ENCODE measurements at places on chromosomes 12 and 14.

GRCh38 chr12:113061061-113061694 lies 4.6 kb downstream of the DTX1 start:
- no peak for DNase-seq

GRCh38 chr12:3177778-3178425 lies 100.7 kb downstream of the TSPAN9 start:
- no peak for DNase-seq

DNA sequence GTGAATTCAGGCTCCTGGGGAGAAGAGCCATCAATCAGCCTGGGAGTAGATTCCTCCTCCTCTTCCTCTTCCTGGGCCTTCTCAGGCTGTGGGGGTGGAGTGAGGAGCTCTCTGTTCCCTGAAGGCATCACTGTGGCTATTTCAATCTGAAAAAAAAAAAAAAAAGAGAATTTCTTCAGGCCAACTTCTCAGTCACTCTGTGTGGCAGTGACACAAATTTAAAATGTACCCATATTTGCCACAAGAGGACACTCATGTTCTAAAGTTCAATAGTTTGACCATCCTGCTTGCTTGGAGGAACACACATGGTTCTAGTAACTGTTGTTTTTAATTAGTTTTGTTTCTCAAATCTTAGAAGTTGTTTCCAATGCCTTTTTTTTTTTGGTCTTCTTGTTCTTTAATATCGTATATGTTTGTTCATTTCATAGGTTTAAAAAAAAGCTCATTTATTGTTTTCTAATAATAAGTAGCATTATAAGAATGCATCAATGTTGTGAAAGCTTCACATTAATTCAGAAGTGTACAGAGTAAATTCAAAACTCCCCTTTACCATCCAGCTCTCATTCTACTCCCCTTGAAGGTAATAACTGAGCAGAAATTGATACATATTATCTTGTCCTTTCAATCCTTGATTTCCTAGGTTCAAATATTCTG lies 23.3 kb upstream of the CCER1 start:
- no peak for DNase-seq

GRCh38 chr14:43687921-43688320 lies 819.2 kb downstream of the FSCB start:
- DNase-seq = no peak

DNA sequence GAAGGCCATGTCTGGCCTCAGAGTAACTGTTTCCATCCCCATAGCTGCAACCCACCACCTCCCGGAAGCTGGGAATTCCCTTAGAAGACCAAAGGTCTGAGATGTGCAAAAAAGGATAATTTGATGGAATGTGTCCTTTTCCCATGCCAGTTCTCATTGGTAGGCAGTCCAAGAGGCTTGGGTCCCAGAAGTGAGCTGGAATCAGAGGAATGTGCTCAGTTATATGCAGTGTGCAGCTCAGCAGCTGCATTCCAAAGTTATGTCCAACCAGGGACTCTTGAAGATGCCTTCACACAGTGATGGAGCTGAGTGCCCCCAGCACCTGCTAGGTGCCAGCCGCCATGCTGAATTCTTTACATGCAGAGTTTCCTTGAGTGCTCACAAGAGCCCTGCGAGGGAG lies 583.9 kb upstream of the TBX3 start:
- no peak for DNase-seq

DNA sequence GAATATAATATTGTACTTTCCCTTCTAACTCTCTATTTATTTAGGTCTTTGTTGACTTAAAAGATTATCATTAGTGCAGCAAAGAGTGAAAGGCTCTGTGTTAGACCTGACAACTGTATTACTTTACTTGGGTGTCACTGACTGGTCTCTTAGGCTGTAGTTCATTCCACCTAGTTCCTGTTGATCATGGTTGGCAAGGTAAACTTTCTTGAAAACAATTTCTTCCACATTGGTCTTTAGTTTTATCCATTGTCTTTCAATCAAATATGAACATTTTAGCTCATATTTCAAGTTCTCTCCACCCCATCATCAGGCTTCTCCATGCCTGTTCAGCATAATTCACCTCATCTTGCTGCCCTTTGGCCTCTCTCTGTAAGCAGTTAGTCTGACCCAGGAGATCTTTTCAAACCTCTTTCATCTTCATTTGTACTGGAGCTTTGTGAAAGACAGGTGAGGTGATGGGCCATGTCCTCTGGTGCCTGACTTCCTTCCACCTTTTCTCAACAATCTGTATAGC lies 32.1 kb upstream of the PPM1H start:
- no peak for DNase-seq

- DNase-seq = no peak
Observed at GRCh38 chr14:100825713-100826331, at the start of gene MEG3. MEG3 (plus strand) TSS chr14:100826118.

GRCh38 chr14:90969531-90970166 lies 90.8 kb downstream of the RPS6KA5 start:
- no peak for DNase-seq

- DNase-seq = no peak
Observed at GRCh38 chr12:82690006-82690405, 3.3 kb downstream of the TMTC2 start.

DNA sequence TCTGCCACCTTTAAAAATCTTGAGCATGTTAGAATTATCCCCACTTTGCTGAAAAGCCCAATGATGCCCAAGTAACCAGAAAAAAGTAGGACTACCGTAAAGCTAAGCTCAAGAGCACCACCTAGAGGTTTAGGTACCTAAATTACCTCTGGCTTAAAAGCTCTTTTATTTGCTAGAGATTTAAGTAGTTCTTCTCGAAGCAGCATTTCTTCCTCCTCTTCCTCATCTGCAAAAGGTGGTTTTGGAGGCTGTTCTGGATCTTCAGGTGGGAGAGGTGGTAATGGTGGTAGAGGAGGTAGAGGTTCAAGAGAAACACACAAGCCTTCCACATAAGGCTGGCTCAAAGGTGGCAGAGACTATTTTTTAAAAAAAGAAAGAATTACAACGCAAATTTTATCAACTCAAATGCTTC lies 26.9 kb downstream of the ZFC3H1 start:
- no peak for DNase-seq

GRCh38 chr14:77139540-77140358 lies 1.8 kb downstream of the ZDHHC22 start:
- peak; percentile 45 for DNase-seq

DNA sequence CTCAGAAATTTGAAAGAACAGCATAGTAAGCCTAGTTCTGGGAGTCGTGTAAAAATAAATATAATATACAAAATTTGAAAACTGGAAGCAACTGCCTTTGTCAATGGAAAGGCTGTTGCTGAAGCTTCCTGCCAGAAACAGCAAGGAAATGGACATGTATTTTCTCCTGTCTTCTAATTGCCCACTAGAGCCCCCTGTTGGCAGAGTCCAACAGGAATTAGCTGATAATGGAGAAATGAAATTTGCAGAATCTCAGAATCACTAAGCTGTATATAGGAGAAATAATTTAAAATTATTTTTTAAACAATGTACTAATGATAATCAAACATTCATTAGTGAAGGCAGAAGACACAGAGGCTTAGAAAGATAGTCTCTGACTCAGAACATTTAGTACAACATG lies 414.8 kb downstream of the SLC6A15 start:
- DNase-seq = no peak

DNA sequence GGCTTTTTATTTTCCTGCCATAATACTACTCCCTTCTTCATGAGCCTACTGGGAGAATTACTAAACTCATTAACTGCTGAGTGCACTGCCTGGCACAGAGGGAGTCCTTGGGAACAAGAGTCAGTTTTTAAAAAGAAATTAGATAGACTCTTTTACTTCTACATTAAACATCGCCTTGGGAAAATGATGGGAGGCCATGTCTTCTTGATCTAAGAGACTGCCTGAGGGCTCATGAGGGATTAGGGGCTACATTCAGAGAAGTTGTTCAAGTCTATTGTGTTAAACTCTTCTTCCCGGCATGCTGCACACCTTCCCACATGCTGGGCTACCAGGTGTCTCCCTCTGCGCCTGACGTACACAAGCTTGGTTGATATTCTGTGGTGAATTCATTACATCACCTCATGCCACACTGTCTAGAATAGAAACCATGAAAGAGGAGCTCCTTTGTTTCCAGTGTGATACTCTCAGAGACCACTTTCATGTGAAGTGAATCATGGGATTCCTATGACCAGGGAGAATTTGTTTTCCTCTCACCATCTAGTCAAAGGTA lies 1422.3 kb downstream of the AACS start:
- no peak for DNase-seq

GRCh38 chr12:41510470-41510869 lies 322.4 kb downstream of the PDZRN4 start:
- DNase-seq = no peak

- no peak for DNase-seq
Observed at GRCh38 chr12:130696379-130697100, 19.6 kb downstream of the RIMBP2 start.

- no peak for DNase-seq
Observed at GRCh38 chr14:69153152-69153872, 393 bp upstream of the DCAF5 start.

DNA sequence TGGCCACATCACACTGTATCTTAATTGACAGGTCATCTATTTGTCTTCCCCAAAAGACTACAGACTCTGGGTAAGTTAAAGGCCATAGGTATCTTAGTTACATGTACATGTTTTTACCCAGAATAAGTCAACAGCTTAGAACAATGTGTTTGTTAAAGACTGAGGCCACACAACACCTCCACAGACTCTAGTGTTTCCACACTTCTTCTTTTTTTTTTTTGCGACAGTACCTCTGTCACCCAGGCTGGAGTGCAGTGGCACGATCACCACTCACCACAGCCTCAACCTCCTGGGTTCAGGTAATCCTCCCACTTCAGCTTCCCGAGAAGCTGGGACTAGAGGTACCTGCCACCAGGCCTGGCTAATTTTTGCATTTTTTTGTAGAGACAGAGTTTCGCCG lies 1.3 kb downstream of the GPN3 start:
- no peak for DNase-seq

DNA sequence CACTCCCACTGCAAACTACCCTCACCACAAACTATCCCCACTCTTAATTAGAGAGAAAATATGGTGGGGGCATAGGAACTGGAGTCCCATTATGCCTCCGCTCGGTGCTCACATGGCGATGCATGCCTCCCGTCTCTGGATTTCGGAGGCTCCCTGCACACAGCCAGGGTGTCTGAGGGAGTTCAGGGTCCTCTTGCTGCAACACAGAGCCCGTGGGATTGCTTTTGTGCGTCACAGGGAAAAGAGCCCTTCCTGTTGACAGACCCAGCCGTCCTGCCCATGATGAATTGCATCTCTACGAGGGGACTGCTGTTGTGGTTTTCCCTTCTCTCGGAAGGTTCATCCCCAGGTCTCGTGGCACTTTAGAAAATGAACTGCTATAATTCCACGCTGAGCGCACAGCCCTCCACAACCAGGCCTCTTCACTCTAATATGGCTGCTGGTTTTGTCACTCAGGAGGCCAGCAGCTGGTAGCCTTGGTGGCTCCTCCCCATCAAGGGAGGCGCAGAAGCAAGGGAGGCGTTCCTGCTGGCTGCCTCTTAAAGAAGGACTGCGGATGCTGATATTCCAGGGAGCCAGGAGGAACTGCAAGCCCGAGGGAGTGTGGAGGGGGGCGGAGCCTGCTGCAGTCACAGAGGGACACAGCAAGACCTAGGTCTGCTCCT lies 158.0 kb downstream of the KCNA5 start:
- no peak for DNase-seq

DNA sequence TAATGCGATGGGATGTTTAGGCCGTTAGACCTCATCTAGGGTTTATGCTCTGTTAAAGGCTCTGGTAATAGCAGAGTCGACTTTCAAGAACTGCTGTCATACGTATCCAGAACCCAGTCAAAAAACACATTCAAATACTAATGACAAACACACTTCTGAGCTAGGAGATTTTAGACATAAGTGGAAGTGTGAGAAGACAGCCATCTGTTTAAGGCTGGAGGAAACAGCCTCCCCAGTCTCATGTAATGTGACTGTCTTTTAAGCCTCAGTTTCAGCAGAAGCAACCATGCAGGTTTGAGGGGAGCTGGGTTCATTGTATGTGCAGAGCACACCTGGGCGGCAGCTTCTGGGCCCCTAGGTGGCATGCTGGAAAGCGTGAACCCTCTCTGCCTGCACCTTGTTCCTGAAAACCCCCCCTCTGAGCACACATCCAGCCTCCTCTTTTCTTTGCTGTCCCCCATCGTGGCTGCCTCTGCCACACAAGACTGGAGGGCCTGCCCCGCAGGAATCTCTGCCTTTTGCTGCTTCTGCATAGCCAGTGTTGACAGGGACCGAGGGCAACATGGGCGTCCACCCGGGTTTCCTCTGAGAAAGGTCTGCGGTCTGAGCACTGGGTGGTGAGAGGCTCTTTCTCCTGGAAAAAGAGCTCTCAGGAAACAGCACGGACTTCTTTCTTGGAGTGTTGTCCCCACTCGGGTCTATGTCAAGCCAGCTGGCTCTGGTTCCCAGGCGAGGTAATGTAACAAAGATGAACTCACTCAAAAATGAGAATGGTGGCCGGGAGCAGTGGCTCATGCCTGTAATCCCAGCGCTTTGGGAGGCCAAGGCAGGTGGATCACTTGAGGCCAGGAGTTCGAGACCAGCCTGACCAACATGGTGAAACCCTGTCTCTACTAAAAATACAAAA lies 11.6 kb downstream of the WNT5B start:
- no peak for DNase-seq
